HuH-7.5 (cell line): ENCODE measurements at places on chromosomes 2 and 18.

GRCh38 chr18:28115149-28115550 lies 61.8 kb downstream of the CDH2 start:
- DNase-seq: no peak

DNA sequence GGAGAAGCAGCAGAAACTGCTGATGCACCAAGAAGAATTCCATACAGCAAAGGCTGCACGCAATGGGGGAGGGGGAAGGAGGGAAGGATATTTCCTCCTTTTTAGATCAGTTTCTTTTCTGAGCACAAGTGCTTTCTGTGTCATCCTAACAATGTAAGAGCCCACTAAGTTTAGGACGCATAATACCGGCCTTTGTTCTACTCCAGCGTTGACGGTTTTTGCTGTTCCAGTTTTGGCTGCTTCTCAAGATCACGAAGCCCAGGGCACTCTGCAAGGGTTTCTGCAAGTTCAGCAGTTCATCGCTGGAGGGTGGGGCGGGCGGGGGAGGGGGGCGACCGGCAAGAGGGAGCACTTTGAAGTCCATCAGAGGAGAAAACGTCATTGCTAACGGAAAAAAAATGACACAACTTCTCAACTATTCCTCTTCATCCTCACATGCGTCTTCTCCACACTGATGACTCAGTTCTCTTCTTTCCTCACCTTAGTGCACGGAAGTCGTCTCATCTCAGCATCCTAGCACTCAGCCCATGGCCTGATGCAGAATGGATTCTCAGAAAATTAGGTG lies 8.7 kb downstream of the FAM178B start:
- DNase-seq: no peak

GRCh38 chr18:58558471-58558870 lies 70.4 kb downstream of the ALPK2 start:
- DNase-seq: no peak

DNA sequence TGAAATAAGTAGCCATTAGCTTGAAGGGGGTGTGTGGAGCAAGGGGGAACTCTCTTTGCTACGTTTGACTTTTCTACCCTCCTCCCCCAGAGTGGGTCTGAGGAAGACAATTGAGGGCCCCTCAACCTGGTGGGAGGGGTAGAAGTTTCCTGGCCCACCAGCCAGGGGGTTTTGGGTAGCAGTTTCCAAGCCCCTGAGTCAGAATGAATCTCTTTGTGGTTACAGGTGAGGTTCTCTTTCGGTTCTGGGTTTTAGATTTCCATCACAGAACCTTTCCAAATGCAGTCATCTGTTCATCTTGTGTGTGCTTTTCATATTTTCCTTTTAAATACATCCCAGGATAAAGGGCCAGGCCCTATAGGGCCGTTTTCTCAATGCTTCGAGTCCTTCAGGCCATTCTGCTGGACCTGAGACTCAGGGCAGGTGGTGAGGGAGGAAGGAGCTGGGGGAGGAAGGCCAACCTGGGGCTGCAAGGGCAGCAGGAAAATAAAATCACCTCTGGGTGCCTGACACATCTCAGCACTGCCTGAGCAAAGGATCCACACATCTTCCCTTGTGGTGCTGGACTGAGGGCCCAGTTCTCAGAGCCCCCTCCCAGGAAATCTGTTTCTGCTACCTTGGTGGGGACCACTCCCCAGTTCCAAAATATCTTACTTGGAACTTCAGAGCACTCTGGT lies 4.7 kb downstream of the LBH start:
- DNase-seq: no peak

DNA sequence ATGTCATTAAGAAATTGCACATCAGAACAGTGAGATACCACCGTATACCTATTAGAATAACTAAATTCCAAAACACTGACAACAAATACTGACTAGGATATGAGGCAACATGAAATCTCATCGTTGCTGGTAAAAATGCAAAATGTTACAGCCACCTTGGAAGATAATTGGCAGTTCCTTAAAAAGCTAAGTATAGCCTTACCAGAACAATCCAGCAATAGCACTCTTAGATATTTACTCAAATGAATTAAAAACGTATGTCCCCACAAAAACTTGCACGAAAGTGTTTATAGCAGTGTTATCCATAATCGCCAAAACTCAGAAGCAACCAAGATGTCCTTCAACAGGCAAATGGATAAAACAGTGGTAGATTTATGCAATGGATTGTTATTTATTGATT lies 241.7 kb downstream of the EPHA4 start:
- no peak for DNase-seq

GRCh38 chr2:120305937-120306490 lies 39.9 kb upstream of the INHBB start:
- DNase-seq: no peak

- DNase-seq: no peak
Measured at GRCh38 chr2:950080-950966, at the start of gene SNTG2. Gene SNTG2 (plus strand): TSS chr2:950849. CDS start chr2:950997, 148 bp downstream.

- no peak for DNase-seq
Measured at GRCh38 chr2:47310801-47311560, 92.0 kb upstream of the MSH2 start.

GRCh38 chr2:184030989-184031388 lies 567.3 kb upstream of the ZNF804A start:
- no peak for DNase-seq

DNA sequence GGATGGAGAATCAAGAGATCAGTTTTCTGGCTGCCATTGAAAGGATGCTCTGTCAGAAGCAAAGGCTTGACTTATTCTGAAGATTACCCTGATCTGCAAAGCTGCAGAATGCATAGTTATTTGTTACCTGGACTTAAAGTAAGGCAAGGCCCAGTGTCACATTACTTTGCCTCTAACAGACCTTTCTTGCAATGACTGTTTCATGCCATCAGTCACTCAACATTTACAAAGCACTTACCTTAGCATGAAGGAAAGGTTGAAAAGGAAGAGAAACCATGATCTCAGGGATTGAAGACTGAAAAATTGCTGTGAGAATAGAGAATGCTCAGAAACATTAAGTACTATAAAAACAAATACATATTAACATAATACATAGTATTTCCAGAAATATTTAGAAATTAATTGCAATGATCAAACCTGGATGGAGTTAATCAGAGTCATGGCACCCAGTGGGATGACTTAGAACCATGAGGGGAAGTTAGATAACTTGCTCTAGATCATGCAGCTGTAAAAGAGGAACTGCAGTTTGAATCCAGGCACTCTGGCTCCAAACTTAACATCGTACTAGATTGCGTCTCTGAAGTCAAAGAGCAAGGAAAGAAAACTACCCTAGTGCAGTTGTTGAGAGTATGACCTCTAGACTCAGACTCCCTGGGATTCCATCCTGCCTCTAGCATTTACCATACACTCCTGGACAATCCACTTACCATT lies 26.5 kb upstream of the FAM117B start:
- DNase-seq: no peak
